NCI-H526 (cell line): ENCODE measurements at places on chromosomes 2 and 18.

- DNase-seq: no peak
Measured at GRCh38 chr2:2328848-2329247, 2.2 kb downstream of the MYT1L start.

DNA sequence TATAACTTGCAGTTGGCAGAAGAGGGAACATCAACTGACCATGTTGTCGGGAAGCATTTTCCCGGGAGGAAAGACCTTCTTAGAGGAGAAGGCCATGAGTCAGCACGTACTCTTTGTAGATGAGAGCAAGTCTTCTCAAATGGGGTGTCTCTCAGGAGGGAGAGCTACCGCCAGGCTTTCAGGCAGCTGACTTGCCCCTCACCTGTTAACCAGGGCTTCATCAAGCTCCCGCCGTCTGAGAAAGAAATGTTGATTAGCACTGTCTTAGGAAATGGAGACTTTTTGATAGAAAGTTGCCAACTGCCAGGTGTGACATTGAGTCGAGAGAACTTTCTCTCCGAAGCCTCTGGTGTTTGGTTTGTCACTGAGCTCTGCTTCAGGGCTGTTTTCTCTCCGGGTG, 196.1 kb downstream of the ZNF407 start:
- no peak for DNase-seq

GRCh38 chr2:1450915-1451314, 37.7 kb downstream of the TPO start:
- no peak for DNase-seq

DNA sequence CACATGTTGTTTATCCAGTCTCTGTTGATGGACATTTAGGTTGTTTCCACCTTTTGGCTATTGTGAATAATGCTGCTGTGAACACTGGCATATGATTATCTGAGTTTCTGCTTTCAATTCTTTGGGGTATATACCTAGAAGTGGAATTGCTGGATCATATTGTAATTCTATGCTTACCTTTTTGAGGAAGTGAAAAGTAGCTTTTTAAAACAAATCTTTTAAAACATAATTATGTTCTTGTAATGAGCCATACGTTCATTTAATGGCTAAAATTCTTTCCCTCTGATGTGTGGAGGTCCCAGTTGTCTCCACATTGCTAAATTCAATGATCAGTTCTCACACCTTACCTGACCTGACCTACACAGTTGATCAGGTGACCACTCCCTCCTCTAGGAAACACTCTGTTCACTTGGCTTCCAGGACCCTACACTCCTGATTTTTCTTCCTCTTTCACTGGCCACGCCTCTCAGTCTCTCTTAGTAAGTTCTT, 27.8 kb upstream of the SERTAD2 start:
- no peak for DNase-seq

- no peak for DNase-seq
Measured at GRCh38 chr2:187922846-187923245, 368.6 kb upstream of the TFPI start.

DNA sequence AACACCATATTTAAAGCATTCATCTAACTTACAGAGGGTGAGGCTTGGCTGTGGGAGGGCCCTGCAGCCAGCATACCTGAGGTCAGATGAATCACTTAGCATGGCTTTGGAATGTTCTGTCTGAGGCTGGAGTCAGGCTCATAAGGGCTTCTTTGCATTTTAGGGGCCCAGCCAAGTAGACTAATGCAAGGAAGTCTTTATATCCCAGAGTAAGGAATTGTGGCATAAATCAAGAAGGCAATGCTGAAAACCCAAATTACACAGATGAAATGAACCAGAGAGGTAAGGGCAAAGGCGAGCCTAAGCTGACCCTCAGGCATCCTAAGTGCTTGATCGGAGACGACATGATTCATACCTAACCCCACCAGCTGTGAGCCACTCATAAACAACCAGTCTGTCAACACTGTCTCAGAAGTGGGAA, 383.6 kb downstream of the DCC start:
- no peak for DNase-seq

DNA sequence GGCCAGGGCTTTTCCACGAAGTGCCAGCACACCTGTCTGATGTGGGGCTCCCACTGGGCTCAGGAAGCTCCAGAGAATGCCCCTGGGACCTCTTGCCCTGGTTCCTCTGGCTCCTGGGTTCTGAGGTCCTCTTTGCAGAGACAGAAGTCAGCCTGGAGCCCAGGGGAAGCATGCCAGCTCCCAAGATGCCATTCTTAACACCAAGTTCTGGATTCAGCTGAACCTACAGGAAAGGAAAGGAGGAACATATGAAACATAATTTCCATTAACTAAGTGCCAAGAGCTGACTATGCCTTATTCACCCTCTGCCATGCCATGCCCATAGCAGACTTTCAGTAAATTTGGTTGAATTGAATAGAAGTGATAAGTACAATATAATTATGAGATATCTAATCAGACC, 21.9 kb downstream of the FAM124B start:
- DNase-seq: no peak

DNA sequence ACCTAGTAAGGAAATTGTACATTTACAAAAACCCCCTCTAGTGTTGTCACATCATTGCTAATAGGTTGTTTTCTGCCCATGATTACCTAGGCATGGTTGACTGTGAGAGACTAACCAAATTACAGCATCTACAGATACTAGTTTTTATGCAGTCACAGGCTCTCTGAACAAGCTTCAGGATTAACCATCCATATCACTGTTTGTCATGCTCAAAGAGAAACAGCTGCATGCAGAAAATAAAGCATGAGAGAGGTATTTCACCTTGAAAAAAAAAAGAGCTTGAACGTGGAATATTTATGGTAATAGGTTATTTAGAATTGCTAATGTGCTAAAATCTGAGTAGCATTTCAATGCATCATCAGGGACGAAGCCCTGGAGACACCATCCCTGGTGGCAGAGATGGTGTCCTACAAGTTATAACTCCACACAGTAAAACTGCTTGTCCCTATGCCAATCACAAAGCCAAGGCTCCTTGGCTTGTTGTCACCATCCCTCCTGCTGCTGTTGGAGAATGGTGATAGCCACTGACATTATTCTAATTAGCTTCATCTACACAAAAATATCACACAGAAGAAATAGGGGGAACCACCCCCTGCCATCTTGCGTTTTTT, 5.4 kb downstream of the NEB start:
- peak; percentile 55 for DNase-seq

GRCh38 chr18:45328811-45329210, 286.5 kb upstream of the SLC14A2 start:
- DNase-seq: no peak

DNA sequence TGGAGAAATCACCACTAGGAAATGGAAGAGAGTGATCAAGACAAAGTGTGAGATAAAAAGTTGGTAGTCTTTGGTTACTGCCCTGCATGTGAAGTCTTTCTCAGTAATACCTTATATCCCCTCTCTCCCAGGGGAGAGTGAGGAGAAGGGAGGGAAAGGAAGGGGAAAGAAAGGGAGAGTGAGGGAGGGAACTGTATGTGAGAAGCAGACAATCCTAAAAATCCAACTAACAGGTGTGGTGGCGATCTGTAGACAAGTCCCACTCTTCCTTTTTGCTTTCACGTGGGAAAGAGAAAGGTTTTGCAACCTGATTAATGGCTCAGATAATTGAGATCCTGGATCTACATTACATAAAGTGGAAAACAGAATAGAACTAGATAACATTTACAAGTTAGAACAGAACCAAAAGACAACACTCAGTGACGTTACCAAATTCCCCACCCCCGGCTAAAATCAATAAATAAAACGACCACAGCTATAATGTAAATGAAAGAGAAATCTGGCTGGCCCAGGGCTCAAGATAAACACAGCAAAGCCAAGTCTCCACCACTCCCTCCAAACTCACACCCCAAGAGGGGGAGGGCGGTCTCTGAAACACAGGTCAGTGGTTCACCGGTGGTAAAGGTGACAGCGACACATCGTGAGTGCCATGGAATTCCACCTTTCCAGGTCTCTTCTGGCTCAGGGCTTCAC, 10.0 kb upstream of the APCDD1 start:
- no peak for DNase-seq

DNA sequence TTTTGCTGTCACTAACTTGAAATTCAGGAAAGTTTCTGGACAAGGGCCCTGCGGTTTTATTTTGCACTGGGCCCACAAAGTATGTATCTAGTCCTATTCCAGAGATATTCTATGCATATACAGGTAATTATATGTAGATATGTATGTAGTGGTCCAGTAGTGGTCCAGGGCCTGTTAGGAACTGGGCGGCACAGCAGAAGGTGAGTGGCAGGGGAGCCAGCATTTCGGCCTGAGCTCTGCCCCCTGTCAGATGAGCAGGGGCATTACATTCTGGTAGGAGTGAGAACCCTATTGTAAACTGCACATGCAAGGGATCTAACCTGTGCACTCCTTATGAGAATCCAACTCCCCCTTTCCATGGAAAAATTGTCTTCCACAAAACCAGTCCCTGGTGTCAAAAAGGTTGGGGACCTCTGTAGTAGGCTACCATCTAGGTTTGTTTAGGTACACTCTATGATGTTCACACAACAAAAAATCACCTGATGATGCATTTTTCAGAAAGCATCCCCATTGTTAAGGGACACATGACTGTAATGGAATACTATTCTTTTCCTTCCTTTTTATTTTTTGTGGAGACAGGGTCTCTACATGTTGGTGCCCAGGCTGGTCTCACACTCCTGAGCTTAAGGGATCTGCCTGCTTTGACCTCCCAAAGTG, 2.8 kb upstream of the PPP4R3B start:
- peak; percentile 51 for DNase-seq
